ENCODE measurements at places on chromosomes 7 and 10. TPM values are rescaled to one million over a fixed set of nuclear protein-coding genes. Genes with fewer than 3 reads are reported as not detected.

DNA sequence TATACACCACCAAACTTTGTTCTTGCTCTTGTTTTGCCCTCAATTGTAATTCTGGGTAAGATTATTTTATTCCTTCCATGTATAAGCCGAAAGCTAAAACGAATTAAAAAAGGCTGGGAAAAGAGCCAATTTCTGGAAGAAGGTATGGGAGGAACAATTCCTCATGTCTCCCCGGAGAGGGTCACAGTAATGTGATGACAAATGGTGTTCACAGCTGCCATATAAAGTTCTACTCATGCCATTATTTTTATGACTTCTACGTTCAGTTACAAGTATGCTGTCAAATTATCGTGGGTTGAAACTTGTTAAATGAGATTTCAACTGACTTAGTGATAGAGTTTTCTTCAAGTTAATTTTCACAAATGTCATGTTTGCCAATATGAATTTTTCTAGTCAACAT is 12.5 kb upstream of the CFAP69 start:
- H3K27me3 ChIP-seq = no peaks in the 10 kb centered on the region
- H3K36me3 ChIP-seq = no peaks in the 10 kb centered on the region
- no peak overlapping the region for H3K27ac ChIP-seq
- no peak for DNase-seq
- no peaks in the 10 kb centered on the region for H3K4me1 ChIP-seq
- H3K4me3 ChIP-seq = no peak overlapping the region

DNA sequence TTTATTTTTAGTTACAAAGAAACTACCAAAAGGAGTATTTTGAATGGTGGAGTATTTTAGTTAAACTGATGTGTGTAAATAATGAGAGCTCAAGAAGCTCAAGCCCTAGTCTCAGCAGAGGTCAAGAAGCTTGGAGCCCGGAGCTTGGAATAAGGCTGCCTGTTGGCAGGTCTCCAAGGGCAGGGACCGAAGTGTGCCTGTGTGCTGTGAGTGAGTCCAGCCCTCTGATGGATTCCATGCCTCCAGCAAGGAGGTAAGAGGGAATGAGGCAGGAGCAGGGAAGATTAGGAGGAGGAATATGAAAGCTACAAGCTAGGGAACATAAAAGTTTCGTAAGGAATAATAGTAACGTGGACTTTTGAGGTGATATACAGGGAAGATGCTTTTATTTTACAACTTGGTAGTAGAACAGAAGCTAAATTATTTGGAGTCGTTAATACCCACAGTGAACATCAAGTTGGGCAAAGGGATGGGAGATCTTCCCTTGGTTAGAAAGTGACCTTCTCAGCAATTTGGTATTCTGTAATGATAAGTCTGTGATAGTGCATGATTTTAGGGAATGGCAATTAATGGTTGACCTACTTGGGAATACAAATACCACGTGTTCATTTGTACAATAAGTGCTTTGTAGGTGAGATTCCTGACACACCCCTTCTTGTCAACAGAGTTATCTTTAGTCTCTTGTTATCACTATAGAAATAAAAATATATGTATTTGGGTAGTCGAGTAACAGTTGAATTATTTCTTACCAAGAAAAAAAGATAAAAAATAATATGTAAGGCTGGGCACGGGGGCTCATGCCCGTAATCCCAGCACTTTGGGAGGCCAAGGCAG is 4.6 kb downstream of the SEC23IP start:
- no peaks in the 10 kb centered on the region for H3K27me3 ChIP-seq
- DNase-seq = peak; percentile 80
- peaks cover 29% of the 10 kb centered on the region for H3K4me1 ChIP-seq
- H3K27ac ChIP-seq = peak overlapping the region; percentile 68

GRCh38 chr10:70575874-70576802 is 26.4 kb downstream of the PRF1 start:
- no peaks in the 10 kb centered on the region for H3K36me3 ChIP-seq
- peaks cover 10% of the 10 kb centered on the region for H3K4me1 ChIP-seq
- DNase-seq = peak; percentile 67

DNA sequence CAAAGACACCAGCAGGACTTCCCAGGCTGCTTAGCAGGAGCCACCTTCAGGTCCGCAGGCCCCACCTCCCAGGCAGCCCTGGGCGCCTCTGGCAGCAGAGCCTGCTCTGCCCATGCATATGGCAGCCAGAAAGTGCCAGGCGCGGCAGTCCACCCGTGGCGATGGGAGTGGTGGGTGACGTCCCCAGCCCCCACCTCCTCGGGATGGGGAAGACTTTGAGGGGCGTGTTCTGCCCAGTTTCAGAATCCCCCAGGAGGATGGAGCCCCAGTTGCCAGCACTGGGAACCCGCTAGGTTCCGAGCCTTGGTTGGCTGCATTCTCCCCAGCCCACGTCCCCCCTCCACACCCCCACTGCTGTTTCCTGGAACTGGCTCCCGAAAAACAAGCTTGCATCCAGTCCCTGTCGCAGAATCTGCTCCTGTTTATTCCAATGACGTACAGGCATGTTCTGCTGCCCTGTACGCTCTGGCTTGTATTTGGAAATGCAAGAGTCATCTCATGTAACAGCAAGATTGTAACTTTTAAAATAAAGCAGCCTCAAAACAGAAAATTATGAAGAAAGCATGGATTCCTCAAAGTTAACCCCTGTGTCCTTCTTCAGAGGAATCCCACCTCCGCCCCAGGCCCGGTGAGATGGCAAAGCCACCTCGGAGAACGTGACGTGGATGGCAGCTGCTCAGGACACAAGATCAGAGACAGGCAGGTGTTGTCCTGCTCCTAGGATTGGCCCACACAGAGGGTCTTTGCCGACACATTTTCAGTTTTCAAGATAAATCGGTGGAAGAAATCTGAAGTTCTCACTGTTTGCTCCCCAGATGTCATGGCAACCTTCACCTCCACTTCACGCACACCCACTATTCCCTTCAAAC is 87.8 kb upstream of the PPP2R2D start:
- H3K4me3 ChIP-seq = no peak overlapping the region
- peaks cover 19% of the 10 kb centered on the region for H3K27me3 ChIP-seq
- H3K4me1 ChIP-seq = no peaks in the 10 kb centered on the region
- H3K36me3 ChIP-seq = no peaks in the 10 kb centered on the region
- no peak overlapping the region for H3K27ac ChIP-seq

DNA sequence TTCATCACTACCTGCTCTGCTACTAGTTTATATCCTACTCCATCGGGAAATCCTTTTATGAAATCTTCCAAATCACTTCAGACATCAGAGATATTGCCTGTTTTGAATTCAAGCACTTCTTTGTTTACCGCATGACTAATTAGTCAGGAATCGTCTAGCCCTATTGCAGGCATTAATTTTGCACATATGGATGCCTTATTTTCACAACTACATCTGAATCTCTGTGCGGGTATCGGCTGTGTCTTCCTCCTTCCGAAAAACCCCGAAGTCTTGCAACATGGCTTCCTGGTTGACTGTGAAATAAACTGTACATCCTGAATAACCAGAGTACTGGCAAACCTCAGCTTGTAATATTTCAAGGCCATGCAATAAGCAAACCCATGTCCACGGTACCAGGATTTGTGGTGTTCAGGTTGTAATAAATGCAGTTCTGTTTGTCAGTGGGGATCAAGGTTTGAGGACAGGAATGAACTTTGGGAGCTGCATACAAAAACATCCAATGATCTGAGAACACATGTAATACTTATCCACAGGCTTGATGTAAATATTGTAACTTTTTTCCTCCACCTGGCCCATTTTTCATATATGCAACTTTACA is 642.1 kb downstream of the PARD3 start:
- no peaks in the 10 kb centered on the region for H3K36me3 ChIP-seq
- no peaks in the 10 kb centered on the region for H3K27me3 ChIP-seq
- H3K4me1 ChIP-seq = no peaks in the 10 kb centered on the region
- no peak overlapping the region for H3K4me3 ChIP-seq

- H3K27me3 ChIP-seq = no peaks in the 10 kb centered on the region
- no peaks in the 10 kb centered on the region for H3K36me3 ChIP-seq
- DNase-seq = no peak
- H3K27ac ChIP-seq = no peak overlapping the region
- H3K4me1 ChIP-seq = peaks cover 6% of the 10 kb centered on the region
Measured at GRCh38 chr10:76080451-76080850, 649.0 kb downstream of the LRMDA start.

DNA sequence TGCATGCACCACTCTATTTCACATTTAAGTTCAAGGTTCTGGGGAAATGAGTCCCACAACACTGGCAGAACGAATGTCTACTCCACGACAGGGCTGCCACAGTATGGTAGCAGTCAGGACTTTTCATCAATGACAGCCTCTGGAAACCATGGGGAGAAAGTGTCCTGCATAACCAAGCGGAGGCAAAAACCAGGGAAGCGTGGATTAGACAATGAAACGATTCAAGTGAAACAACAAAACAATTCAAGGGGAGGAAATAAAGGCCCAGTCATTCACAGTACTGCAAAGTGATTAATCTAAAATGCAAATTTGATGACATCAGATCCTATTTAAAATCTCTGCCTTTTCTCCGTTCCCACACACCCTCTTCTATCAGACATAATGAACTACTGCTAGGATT is 168.2 kb downstream of the DPY19L1 start:
- no peaks in the 10 kb centered on the region for H3K27me3 ChIP-seq
- DNase-seq = no peak
- H3K36me3 ChIP-seq = no peaks in the 10 kb centered on the region
- no peaks in the 10 kb centered on the region for H3K4me1 ChIP-seq
- H3K4me3 ChIP-seq = no peak overlapping the region
- H3K27ac ChIP-seq = no peak overlapping the region

DNA sequence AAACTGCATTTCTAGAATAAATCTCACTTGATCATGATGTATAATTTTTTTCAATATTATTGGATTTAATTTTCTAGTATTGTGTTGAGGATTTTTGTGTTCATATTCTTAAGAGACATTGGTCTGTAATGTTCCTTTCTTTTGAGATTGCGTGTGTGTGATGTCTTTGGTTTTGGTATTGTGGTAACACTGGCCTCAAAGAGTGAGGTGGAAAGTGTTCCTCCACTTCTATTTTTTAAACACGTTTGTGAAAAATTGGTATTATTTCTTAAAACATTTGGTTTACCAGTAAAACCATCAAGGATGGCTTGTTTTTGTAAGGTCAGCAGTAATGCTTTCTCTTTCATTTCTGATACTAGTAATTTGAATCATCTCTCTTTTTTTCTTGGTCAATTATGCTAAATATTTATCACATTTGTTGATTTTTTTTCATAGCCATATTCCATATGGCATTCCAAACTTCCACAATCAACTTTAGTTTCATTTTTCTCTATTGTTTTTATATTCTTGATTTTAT is 290.2 kb upstream of the CDC14C start:
- no peaks in the 10 kb centered on the region for H3K36me3 ChIP-seq
- no peaks in the 10 kb centered on the region for H3K4me1 ChIP-seq
- H3K27ac ChIP-seq = no peak overlapping the region
- no peak for DNase-seq
- H3K27me3 ChIP-seq = no peaks in the 10 kb centered on the region

DNA sequence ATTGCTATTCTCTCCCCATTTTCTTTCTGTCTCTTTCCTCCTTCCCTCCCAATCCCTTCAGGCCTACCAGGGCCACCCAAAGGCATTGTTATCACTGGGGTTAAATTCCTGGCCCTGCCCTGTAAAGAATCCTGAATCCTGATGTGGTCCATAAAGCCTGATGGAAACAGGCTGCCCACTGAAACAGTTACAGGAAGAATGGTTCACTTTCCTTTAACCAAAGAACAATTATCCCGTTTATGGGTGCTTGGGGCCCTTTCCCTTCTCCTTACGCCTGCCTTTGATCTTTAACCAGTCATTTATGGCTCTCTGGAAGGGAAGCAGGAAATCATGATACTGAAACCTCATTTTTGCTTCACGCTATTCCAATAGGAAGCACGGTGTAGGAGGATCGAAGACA is 273.1 kb upstream of the NEBL start:
- H3K27me3 ChIP-seq = peaks cover 14% of the 10 kb centered on the region
- H3K4me3 ChIP-seq = no peak overlapping the region
- no peak overlapping the region for H3K27ac ChIP-seq
- DNase-seq = no peak
- no peaks in the 10 kb centered on the region for H3K36me3 ChIP-seq
- H3K4me1 ChIP-seq = peaks cover 22% of the 10 kb centered on the region

DNA sequence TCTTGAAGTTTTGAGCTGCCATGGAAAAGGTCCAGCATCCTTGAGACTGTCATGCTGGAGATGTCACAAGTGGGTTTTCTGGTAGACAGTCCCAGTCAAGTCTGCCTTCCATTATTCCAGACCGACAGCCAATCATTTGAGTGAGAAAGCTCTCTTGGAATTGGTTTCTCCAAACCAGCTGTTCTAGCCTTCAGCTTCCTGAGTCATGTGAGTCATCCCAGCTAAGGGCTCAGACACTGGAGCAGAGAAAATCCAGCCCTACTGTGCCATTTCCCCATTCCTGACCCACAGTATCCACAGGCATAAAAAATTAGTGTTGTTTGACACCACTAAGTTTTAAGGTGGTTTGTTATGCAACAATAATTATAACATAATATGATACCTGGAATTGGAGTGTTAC is 219.0 kb downstream of the ADRA2A start:
- peaks cover 15% of the 10 kb centered on the region for H3K4me1 ChIP-seq
- H3K4me3 ChIP-seq = no peak overlapping the region
- H3K27me3 ChIP-seq = no peaks in the 10 kb centered on the region
- no peak for DNase-seq

DNA sequence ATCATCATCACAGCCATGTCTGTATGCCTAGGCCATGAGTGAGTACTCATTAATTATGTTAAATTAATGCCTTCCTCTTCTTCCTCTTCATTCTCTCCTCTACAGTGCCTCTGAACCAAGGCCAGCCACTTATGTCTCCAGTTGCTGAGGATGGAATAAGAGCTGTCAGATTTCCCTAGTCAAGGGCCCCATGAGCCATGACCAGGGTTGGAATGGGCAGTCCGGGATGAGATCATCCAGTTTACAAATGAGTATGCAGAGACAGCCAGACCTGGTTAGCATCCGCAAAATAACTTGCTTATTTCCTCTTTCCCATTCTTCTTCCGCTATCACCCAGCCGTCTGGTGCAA is 342.7 kb downstream of the GRID1 start:
- H3K27me3 ChIP-seq = no peaks in the 10 kb centered on the region
- no peak overlapping the region for H3K4me3 ChIP-seq
- no peaks in the 10 kb centered on the region for H3K4me1 ChIP-seq
- no peaks in the 10 kb centered on the region for H3K36me3 ChIP-seq

GRCh38 chr7:40675741-40676140 is 540.9 kb downstream of the SUGCT start:
- no peak for DNase-seq
- no peaks in the 10 kb centered on the region for H3K36me3 ChIP-seq
- H3K27ac ChIP-seq = no peak overlapping the region
- no peaks in the 10 kb centered on the region for H3K27me3 ChIP-seq

- no peak overlapping the region for H3K4me3 ChIP-seq
- H3K36me3 ChIP-seq = no peaks in the 10 kb centered on the region
- no peaks in the 10 kb centered on the region for H3K4me1 ChIP-seq
Measured at GRCh38 chr10:33569702-33570101, 235.2 kb upstream of the NRP1 start.

WIPF3 gene
- total RNA-seq = 0.71 TPM

ZNF239 gene
- total RNA-seq = 5.5 TPM

BRAF gene
- total RNA-seq = 43.1 TPM
